Activated CD4-positive, CD25-positive, alpha-beta regulatory T cell (primary cell): ENCODE measurements at places on chromosomes 11 and 22.

GRCh38 chr11:13262096-13262495, 15.5 kb upstream of the BMAL1 start:
- no peak for DNase-seq

- no peak for DNase-seq
Observed at GRCh38 chr22:37662039-37662438, 3.5 kb downstream of the PDXP start.

DNA sequence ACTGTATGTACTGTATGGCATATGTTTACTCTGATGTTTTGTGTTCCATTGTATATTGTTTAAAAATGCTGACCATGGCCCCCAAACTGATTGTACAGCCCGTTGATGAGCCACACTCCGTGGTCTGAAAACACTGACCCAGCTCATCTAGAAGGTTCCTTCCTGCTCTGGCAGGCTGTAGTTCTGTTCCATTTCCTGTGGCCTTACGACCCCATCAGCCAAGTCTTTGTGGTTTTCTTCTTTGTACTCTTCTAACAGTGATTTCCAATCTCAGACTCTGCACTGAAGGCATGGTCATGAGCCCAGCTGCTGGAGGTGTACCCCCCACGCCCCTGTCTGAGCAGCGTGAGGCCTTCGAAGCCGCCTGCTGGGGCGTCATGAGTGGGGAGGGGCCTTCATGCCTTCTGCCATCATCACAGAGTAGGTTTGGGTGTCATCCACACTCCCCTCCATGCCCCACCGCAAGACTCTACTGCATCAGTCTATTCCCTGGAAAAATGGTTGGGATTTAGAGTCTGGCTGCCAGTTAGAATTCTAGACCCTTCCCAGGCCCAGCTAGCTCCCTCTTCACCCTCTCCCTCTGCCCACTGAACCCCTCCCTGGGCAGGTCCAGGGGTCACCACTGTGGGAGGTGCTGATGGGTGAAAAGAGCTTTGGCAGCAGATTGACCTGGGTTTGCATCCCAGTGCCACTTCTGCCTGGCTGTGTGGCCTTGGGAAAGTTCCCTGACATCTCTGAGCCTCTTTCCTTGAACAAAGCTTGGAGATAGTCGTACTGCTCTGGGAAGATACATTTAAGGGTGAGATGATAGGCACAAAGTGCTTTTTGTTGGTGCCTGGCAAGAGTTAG, 11.3 kb upstream of the C11orf96 start:
- no peak for DNase-seq

GRCh38 chr22:37358386-37358785, 68.9 kb downstream of the ELFN2 start:
- no peak for DNase-seq

GRCh38 chr11:1732418-1733008, 17.9 kb downstream of the IFITM10 start:
- DNase-seq, result no peak

- DNase-seq, result no peak
Observed at GRCh38 chr11:123180166-123180565, 14.9 kb downstream of the CLMP start.

- DNase-seq, result no peak
Observed at GRCh38 chr22:24178021-24178431, 3.3 kb upstream of the SUSD2 start.

DNA sequence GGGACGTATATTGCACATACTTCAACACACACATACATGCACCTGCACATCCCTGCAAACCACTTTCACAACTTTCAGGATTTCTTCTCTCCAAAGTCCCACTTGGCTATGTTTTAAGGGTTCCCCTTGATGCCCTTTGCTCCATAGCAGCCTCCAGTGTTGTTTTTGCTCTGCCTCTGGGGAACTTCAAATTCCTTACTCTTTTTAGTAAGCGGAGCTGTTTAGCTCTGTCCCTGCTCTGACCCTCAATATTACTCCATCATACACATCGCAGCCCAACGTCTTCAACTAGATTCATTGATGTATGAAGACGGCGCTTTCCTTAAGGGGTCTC, 18.3 kb downstream of the PRR5L start:
- DNase-seq, result no peak

DNA sequence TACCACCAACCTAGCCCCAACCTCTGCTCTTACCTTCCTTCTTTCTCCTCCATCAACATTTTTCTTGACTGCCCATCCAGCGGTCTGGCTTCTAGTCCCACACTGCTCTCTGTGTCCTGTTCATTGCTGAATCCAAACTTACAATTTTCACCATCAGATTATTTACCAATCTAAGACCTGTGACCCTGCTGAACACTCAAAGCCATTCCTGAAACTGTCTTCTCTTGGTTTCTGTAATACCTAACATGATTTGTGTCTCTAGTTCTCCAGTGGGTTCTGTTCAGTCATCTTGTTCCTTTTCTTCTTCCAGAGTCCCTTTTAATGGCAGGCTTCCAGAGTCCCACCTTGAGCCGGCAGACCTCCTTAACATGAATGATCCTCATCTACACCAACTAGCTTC, 24.1 kb downstream of the RRAS2 start:
- DNase-seq, result no peak

DNA sequence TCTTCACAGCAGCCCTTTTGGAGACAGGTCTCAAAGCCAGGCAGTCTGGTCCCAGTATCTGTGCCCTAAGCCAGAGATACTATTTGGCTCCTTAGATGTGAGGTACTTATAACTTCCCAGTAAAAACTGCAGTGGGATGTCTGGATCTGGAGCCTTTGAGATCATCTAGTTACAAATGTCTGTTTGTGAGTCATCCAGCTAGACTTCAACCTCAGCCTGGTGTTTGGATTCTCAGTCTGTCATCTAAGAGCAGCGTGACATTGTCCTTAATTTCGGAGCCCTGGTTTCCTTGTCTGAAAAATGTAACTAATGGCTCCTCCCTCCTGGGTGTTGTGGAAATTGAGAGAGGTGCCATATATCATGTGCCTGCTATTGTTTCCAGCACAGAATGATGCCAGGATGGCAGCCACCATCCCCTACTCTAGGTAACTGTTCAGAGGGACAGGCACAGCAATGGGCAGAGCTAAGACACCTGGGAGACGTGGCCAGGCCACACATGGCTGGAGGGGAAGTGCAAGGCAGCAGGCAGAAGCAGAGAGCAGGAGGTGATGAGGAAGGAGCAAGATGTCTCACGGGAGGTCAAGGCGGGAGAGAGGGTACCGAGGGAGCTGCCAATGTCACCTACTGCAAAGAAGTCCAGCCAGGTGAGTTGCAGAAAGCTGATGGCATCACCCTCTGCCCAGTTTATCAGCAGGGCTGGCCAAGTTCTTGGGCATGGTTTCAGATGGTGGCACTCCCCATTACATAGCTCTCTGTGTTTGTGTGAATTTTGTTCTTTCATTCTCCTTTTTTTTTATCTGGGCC, 20.6 kb upstream of the ST3GAL4 start:
- DNase-seq, result no peak

DNA sequence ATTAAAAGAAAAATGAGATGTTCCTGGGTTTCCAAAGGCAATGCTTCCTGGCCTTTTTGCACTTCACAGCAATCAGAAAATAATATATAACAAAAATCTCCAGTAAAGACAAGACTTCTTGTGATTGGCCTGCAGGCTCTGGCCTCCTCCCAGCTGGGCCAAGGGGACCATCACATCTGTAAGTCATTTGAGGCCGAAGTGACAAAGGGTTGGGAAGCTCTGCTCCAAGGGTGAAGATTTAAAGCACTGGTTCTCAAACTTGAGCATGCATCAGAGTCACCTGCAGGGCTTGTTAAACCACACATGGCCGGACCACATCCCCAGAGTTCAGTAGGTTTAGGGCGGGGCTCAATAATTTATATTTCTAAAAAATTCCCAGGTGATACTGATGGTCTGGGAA, 32.1 kb downstream of the ARFGAP2 start:
- DNase-seq, result no peak

- DNase-seq, result no peak
Observed at GRCh38 chr11:99352642-99353041, 331.9 kb downstream of the CNTN5 start.

GRCh38 chr11:130854483-130854882, 61.8 kb downstream of the SNX19 start:
- DNase-seq, result no peak

DNA sequence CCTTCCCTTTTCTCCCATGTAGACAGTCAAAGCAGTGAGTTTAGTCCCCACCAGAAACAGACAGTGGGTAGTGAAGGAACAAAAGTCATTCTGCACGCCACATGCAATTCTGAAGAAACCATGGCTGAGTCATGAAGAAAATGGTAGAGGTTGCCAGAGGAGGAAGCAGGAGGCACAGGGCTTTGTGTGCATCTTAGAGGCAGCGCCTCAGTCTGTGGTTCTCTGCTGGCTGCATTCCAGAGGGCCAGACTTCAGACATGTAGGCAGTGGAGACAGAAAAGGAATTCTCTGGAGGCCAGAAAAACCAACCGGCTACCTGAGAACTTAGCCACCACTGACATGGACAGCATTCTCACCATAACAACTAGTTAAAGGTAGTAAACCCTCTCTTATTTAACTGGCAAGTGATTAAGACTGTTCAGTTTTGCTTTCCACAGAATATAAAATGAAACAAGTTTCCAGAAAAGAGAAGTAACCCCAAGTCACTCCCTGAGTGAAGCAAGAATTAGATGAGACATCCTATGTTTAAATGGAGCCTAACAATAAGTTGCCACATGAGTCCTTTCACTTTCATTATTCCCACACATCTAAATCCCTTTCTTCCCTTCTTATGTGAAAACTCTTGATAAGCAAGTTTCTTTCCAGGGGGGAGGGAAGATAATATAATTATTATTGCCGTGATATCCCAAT, 556.1 kb downstream of the SOX6 start:
- DNase-seq, result no peak

DNA sequence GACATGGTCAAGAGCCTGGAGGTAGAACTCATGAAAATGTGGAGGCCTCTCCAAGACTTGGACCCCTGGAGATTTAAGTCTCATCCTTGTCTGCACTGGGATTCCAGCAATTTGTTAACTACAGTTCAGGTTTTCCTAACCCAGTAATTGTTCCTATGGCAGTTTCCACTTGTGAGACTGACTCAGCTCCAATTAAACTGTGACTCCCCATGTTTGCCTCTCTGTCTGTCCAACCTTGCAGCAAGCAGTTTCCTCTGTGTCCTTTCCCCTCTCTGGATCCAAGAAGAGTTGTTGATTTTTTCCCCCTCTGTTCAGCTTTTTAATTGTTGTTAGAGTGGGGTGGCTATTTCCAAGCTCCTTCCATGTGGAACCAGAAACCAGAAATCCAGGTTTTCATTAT, 16.2 kb upstream of the ARHGAP20 start:
- DNase-seq, result no peak

GRCh38 chr22:47356511-47357011, 594.1 kb downstream of the TBC1D22A start:
- DNase-seq, result no peak

DNA sequence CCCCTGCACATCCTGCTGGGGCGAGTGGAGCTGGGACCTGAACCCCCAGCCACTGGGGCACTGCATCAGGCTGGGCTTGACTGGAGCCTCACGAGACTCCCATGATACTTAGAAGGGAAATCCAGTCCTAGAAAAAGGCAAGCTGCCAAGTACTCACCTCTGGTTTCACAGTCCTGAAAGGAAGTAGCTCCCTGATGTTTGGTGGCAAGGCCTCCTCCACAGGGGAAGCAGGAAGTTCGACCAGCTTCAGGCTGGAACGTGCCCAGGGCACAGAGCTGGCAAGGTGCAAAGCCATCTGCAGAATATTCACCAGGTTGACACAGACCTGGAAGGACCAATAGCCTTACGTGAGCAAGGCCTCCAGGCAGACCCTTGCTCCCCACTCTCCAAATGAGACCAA, 26.8 kb upstream of the NRIP3 start:
- no peak for DNase-seq

DNA sequence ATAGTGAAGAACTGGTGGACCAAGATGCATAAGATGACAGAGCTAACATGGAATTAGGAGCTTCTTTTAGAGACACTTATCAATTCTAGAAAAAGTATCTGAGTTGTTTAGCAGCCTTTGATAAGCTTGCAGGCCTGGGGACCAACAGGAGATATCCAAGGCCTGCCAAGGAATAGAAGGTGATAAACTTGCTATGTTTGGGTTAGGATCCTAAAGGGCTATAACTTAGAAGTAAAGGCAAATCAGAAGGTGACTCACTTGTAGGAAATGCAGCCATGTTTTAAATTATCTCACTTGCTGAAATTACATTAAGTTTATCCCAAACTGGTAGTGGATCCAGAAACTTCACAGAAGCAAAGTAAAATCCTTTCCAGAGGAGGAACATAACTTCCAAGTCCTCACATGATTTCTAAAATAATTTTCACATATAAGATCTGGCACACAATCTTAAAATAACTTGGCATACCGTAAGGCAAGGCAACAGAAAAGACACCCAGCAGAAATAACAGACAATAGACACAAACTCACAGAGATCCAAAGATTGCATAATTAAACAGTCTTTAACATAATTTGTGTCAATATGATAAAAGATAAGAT, 69.6 kb upstream of the TEAD1 start:
- no peak for DNase-seq

GRCh38 chr11:110883256-110883655, 171.0 kb upstream of the ARHGAP20 start:
- no peak for DNase-seq

DNA sequence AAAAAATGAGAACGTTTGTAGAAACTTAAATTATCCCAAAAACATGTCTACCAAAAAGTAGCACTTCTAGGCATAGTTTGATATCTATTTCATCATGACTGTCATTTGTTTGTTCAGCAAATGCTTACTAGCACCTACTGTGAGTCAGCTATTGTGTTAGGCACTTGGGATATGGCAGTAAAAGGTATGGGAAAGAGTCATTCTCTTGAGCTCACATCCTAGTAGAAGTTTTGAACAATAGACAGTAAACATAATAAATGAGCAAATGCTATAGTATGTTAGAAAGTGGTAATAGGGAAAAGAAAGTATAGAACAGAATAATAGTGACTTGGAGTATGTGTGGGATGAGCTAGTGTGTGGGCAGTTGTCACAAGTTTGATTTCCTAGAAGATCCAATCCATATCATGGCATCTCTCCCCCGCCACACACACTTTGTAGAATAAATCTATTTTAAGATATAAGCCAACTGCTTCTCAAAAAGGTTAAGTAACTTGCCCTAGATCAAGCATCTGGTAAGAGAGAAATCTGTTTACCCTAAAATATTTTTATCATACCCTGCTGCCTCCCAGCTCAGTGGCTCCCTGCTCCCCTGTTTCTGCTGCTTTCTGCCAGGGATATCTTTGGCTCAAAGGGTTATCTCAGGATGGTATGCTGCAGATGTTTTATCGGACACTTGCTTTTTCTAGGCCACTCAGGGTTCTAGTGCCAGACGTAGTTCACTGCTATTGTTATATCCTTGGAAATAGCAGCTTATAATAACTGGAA, 129.7 kb downstream of the NCAM1 start:
- DNase-seq, result no peak
